SW 1271 (cell line): ENCODE measurements at places on chromosomes 16 and 17.

GRCh38 chr16:11190588-11191560 is 65.1 kb downstream of the SOCS1 start:
- no peak for DNase-seq

GRCh38 chr16:85537795-85538401 is 75.2 kb upstream of the GSE1 start:
- DNase-seq: no peak

GRCh38 chr16:2819179-2819938 is 2.3 kb downstream of the PRSS21 start:
- no peak for DNase-seq

GRCh38 chr17:31509805-31510177 is 118.3 kb downstream of the RAB11FIP4 start:
- DNase-seq: no peak

GRCh38 chr16:89711601-89712273 is 9.0 kb downstream of the VPS9D1 start:
- no peak for DNase-seq

DNA sequence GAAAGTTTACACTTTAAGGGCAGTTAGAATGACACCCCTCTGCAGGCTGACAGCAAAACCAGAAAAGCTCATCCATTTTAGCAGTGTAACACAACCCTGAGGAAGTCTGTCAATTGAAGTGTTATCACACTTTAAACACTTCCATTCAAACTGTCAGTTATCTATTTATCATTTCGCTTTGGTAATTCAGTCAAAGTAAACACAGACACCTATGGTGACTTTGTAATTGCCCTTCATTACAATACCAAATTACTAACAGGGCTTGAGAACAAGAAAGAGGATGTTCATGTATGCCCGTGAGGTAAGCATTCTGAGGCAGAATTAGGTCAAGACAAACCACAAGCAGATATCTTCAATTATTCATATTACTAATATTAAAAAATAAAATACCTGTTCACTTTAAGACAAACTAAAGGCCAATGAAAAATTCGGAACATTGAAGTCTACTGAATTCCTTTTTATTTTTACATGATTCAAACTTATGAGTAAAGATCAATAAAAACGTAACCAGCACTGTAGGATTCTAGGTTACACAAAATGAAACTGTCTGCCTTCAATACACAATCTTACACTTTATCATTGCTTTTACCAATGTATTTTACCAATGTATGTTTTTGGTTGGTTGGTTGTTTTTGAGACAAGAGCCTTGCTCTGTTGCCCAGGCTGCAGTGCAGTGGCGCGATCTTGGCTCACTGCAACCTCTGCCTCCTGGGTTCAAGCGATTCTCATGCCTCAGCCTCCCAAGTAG is 57.1 kb downstream of the BRIP1 start:
- DNase-seq: no peak

DNA sequence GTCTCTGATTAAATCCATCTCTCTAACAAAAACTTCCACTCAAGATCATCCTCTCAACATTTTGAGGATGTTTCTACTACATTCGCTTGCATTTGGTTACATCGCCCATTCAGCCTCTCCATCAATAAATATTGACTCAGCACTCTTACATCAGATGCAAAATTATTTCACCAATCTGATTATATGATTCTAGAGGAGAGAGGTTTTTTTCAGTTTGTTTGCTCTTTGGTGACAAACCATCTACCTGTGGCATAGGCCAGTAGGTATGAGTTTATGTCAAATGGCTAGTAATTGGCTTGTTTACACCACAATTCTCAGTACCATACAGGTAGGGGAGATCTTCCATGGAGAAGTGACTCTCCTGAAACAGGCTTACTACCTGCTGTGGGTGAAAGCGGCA is 52.3 kb downstream of the TOX3 start:
- DNase-seq: no peak

DNA sequence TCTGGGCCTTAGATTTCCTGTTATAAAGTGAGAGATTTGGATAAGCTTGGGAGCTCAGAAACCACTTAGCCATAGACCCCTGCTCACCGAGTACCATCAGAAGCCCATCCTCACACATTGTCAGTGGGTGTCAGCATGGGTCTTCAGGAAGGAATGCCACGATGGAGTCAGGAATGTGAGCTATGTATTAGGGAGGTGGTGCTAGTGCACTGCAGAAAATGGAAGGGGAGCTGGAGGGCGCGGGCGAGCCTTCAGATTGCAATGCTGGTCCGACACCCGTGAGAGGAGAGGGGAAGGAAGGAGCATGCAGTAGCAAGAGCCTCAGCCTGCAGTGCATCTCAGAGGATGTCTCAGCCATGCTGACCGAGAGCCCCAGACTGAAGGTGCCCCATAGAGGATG is 294.5 kb downstream of the FOXL1 start:
- DNase-seq: no peak

- DNase-seq: no peak
These were observed 80.7 kb downstream of the SNX29 start for GRCh38 chr16:12057266-12057665.
